NCI-H1048 (cell line): ENCODE measurements at places on chromosomes 16 and 17.

GRCh38 chr16:88715312-88716190, 9.2 kb downstream of the CTU2 start:
- no peak for DNase-seq

- no peak for DNase-seq
Observed at GRCh38 chr16:49352892-49353291, 20.7 kb upstream of the C16orf78 start.

DNA sequence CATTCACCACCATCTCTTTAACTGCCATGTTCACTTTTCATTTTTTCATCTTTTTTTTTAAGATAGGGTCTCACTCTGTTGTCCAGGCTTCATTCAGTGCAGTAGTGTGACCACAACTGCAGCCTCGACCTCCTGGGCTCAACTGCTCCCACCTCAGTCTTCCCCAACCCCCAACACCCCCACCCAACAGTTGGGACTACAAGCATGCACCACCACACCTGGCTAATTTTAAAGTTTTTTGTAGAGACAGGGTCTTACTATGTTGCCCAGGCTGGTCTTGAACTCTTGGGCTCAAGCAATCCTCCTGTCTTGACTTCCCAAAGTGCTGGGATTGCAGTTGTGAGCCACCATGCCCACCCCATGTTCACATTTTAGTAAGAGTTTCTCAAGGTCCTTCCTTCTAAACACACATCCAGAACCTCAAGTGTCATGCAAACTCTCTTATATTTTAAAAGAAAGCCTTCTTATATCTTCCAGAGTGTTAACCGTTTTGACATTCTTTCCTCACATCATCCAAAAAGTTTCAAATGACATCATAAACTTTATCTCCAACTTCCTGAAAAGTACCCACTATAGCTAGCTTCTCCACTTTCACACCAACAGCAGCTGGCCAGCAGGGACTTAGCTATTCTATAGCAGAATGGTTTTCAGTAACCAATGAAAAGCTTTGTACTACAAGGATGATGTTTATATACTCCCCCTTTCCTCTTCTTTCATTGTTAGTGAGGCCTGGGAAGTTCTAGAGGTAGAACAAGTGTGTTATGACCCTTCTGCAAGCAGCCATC, 49.3 kb downstream of the TRAF4 start:
- DNase-seq = no peak

- DNase-seq = no peak
Observed at GRCh38 chr17:3843935-3844516, 2.0 kb downstream of the NCBP3 start.

GRCh38 chr16:1560153-1560552, 26.7 kb downstream of the TMEM204 start:
- DNase-seq = no peak

DNA sequence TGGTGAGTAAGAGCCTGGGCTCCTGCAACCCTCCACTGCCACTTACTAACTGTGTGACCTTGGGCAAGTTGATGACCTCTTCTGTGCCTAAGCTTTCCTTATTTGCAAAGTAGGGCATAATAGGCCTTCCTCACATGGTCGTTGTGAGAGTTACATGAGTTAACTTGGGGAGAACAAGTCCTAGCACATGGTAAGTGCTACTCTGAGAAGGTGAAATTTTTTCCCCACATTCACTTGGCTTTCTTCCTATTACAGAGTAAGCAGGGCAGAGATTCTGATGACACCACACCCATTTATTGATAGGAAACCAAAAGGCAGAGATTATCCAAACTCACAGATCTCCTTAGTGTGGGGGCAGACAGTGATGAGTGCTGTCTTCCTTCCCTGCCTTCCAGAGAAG, 1.6 kb downstream of the KCNH4 start:
- no peak for DNase-seq

DNA sequence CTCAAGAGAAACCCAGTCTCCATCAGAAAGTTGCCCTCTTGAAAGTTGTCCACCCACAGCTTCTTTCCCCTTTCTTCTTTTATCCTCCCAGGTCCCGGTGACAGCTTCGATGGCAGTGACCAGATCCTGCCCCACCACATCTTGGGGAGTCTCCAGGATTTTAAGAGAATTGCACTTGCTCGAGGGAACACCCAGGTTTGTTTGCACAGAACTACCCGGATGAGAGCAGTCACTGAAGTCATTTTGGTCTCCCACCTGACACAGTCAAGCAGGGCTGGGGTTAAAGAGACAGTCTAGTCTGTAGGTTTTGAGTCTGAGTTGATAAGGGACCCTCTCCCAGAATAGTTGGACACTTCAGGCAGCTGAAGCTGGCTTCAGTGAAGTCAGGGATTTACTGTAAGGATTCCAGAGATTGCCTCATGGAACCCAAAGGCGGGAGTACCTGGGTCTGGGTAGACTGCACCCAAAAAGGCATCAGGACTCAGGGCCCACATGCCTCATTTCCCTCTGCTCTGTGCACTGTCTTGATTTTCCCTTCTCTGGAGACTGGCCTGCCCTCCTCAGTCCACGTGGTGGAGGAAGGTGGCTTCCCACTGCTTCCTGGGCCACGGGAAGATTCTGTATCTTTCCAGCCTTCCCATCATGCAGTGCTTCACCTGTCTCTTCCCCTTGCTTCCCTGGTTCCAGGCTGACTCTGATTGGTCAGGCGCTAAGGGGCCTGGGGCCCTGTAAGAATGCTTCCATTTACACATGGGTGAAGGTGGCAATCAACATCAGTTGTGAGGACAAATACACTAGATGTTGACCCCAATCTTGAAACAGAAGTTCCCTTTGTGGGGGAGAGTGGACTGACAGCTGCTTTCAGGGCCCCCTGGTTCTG, 9.5 kb downstream of the MYCBPAP start:
- no peak for DNase-seq

DNA sequence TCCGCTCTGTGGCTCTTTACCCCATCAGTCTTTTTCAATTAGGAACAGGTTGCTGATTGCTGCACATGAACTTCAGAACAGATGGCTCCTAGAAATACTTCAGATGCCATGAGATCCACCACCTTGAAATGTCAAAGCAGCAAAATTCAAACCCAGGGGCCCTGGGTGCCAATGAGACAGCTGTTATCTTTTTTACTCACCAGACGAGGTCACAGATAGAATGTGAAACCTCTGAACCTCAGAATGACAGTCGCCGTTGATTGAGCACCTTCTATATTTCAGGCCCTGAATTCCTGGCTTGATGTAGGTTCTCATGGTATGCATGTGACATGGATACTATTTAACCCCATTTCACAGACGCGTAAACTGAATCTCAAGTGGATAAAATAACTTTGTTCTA, 63.0 kb downstream of the MAF start:
- no peak for DNase-seq

- no peak for DNase-seq
Observed at GRCh38 chr16:31697744-31698125, 170.0 kb downstream of the AHSP start.

- DNase-seq = no peak
Observed at GRCh38 chr16:22685459-22685830, 128.5 kb upstream of the HS3ST2 start.
